Activated T-cell treated with anti-CD3 and anti-CD28 coated beads, Interleukin-2, amount 50 U/mL, for 24 hours (primary cell): ENCODE measurements at places on chromosomes 4 and X.
A peak's percentile ranks its signal among the peaks of the same experiment; 100 is the strongest.

DNA sequence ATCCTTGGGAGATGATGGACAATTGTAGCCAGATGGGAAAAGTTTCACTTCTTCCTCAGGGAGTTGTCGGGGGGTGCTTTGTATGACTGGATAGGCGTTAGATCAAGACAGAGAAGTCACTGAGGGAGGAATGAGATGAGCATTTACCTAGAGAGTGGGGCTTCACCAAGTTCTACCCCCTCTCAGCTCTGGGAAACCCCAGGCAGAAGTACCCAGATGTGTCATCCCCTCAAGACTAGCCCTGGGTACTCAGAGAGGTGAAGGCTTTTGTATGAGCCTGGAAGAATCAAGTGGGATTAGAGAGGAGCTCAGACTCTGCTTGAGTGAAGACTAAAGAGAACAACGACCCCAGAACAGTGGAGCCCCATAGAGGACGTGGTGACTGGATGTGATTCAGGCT lies 1.9 kb downstream of the MAGEB1 start:
- no peak for DNase-seq
- no peak overlapping the region for H3K27ac ChIP-seq
- H3K4me3 ChIP-seq: no peak overlapping the region

GRCh38 chr4:135184715-135185114 lies 983.1 kb upstream of the PABPC4L start:
- no peaks in the 10 kb centered on the region for H3K27me3 ChIP-seq
- no peaks in the 10 kb centered on the region for H3K4me1 ChIP-seq
- H3K36me3 ChIP-seq: no peaks in the 10 kb centered on the region

DNA sequence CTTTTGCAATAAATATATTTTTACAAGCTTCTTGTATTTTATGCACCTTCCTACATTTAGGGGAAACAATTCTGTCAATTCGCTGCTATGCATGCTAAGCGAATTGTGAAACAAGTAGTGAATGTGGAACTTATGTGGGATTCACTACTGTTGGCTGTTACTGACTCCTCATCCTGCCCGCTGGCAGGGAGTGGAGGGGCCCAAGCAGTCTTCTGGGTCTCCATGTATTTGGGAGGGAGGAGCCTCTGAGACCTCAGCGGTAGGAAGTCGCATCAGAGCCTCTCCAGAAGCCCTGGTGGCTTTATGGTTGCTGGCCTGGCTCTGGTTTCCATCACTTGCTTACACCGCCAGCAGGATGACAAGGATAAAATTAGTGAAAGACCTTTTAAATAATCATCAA lies 3.7 kb upstream of the SETD7 start:
- H3K27ac ChIP-seq: no peak overlapping the region
- H3K4me3 ChIP-seq: no peak overlapping the region
- peaks cover 43% of the 10 kb centered on the region for H3K4me1 ChIP-seq
- H3K27me3 ChIP-seq: peaks cover 13% of the 10 kb centered on the region

- DNase-seq: no peak
- no peaks in the 10 kb centered on the region for H3K4me1 ChIP-seq
- no peaks in the 10 kb centered on the region for H3K36me3 ChIP-seq
- no peak overlapping the region for H3K4me3 ChIP-seq
- H3K27me3 ChIP-seq: no peaks in the 10 kb centered on the region
- H3K27ac ChIP-seq: no peak overlapping the region
These were observed 49.6 kb upstream of the RPA4 start for GRCh38 chrX:96834137-96834536.

GRCh38 chr4:1402516-1403091 lies 3.6 kb downstream of the NKX1-1 start:
- H3K27me3 ChIP-seq: peaks cover 49% of the 10 kb centered on the region
- DNase-seq: peak; percentile 34
- peaks cover 9% of the 10 kb centered on the region for H3K4me1 ChIP-seq
- no peaks in the 10 kb centered on the region for H3K36me3 ChIP-seq
- no peak overlapping the region for H3K4me3 ChIP-seq

- peaks cover 16% of the 10 kb centered on the region for H3K4me1 ChIP-seq
- no peak for DNase-seq
- H3K27me3 ChIP-seq: peaks cover 23% of the 10 kb centered on the region
- H3K36me3 ChIP-seq: no peaks in the 10 kb centered on the region
- H3K4me3 ChIP-seq: peak overlapping the region; percentile 31
These were observed 40.0 kb downstream of the C4orf51 start for GRCh38 chr4:145719752-145720624.

DNA sequence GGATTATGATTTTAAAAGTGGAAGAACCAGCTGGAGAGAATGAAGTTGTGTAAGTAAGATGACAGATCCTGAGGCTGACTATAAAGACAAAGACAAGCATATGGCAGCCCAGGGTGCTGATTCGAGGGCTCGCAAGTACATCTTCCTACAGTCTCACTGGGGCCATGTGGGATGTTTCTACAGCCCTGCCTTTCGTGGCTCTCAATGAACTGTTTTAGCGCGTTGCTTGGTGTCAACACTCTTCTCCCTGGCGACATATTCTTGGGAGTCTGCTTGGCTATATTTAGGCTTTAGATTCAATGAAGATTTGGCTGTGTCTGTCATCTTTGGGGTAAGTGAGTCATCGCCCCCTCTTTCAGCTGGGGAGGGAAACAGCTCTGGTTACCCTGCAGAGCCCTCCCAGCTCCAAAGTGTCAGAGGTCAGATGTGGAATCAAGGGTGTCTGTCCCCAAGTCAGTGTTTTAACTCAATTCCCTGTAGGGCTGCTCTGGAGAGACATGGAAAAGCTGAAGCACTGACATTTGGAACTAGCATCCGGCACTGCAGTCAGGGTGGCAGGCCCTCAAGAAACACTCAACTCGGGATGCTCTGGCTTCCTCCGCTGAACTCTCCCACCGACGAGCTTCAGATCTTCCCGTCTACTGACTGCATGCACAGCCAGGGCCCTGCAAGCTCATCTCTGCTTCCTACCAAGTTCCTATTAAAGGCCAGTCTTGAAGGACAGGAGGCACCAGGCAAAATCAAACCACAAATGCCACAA lies 65.7 kb downstream of the GATB start:
- H3K27me3 ChIP-seq: no peaks in the 10 kb centered on the region
- no peak overlapping the region for H3K4me3 ChIP-seq
- H3K27ac ChIP-seq: no peak overlapping the region
- no peak for DNase-seq

GRCh38 chr4:176268963-176269362 lies at the start of gene ASB5:
Gene ASB5 (minus strand): TSS chr4:176269222. CDS start chr4:176269108, 114 bp downstream.
- H3K4me1 ChIP-seq: no peaks in the 10 kb centered on the region
- peaks cover 12% of the 10 kb centered on the region for H3K27me3 ChIP-seq
- no peaks in the 10 kb centered on the region for H3K36me3 ChIP-seq
- H3K4me3 ChIP-seq: no peak within 1 kb of the TSS
- no peak for DNase-seq
- H3K27ac ChIP-seq: no peak within 1 kb of the TSS

GRCh38 chr4:30396772-30397475 lies 323.2 kb upstream of the PCDH7 start:
- no peak overlapping the region for H3K4me3 ChIP-seq
- no peaks in the 10 kb centered on the region for H3K36me3 ChIP-seq
- H3K27ac ChIP-seq: no peak overlapping the region
- no peak for DNase-seq
- H3K4me1 ChIP-seq: no peaks in the 10 kb centered on the region
- H3K27me3 ChIP-seq: no peaks in the 10 kb centered on the region

DNA sequence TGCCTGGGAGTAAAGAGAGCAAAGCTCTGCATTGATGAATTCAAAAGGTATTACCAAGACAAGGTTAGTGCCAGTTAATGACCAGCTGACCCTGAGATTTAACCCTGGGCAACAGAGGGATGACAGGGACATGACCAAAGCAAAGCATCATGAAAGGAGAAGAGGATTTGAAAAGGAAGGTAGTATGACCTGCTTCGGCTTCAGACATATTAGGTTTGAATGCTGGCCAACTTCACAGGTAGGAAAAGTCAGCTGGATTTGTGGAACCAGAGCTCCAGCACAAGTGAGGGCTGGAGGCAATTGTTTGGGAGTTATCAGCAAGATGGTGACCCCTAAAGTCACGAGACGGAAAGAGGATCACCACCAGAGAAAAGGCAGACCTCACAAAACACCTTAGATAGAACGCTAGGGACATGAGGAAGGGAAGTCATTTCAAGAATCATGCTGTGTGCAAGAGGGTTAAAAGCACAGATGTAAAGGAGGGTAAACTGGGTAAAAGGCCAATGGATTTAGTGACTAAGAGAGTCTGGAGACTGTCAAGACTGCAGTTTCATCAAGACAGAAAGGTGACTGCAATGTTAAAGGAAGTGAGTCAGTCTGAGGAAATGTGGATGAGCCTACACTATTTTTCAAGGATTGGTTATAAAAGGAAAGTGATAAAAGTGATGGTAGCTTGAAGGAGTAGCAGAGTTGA lies 45.6 kb downstream of the SH3RF1 start:
- no peak overlapping the region for H3K27ac ChIP-seq
- no peaks in the 10 kb centered on the region for H3K36me3 ChIP-seq
- H3K4me3 ChIP-seq: no peak overlapping the region
- H3K4me1 ChIP-seq: no peaks in the 10 kb centered on the region
- peaks cover 7% of the 10 kb centered on the region for H3K27me3 ChIP-seq
- no peak for DNase-seq

GRCh38 chr4:17068891-17069290 lies 170.4 kb upstream of the LDB2 start:
- no peaks in the 10 kb centered on the region for H3K36me3 ChIP-seq
- no peak for DNase-seq
- H3K4me1 ChIP-seq: no peaks in the 10 kb centered on the region
- no peak overlapping the region for H3K4me3 ChIP-seq
- no peaks in the 10 kb centered on the region for H3K27me3 ChIP-seq

GRCh38 chr4:2925496-2925895 lies 37.7 kb downstream of the NOP14 start:
- no peaks in the 10 kb centered on the region for H3K27me3 ChIP-seq
- peak; percentile 16 for DNase-seq
- H3K4me3 ChIP-seq: no peak overlapping the region
- H3K4me1 ChIP-seq: peaks cover 33% of the 10 kb centered on the region

- H3K4me3 ChIP-seq: peak overlapping the region; percentile 83
- no peak for DNase-seq
- H3K27ac ChIP-seq: peak overlapping the region; percentile 86
- H3K36me3 ChIP-seq: peaks cover 5% of the 10 kb centered on the region
- peaks cover 20% of the 10 kb centered on the region for H3K4me1 ChIP-seq
These were observed 13.4 kb upstream of the ETDC start for GRCh38 chrX:135295944-135296305.

DNA sequence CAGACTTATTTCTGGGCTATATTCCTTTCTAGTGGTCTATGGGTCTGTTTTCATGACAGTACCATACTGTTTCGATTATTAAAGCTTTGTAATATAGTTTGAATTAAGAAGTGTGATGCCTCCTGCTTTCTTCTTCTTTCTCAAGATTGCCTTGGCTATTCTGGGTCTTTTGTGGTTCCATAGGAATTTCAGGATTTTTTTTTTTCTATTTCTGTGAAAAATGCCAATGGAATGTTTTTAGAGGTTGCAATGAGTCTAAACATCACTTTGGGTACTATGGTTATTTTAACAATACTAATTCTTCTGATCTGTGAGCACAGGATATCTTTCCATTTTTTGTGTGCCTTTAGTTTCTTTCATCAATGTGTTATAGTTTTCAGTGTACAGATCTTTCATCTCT lies 204.3 kb upstream of the HCCS start:
- H3K27ac ChIP-seq: no peak overlapping the region
- no peaks in the 10 kb centered on the region for H3K27me3 ChIP-seq
- no peak overlapping the region for H3K4me3 ChIP-seq
- H3K4me1 ChIP-seq: no peaks in the 10 kb centered on the region
- no peaks in the 10 kb centered on the region for H3K36me3 ChIP-seq

DNA sequence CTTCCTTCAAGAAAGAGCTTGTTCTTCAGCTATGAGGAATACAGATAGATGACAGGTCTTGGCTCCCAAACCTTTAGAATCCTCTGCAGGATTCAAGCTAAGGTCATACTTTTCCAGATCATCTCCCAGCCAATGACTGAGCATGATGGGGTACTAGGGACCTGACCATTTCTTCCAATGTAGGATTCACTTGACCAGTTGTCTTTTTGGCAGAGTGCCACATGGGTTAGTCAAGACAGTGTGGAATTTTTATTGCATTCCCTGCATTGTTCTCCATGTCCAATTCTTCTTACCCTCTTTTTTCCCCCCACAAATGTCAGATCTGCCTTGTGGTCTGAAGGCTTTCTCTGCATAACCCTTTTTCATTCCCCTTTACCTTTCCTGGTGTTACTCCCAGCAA lies 99.5 kb downstream of the CCSER1 start:
- H3K4me1 ChIP-seq: no peaks in the 10 kb centered on the region
- no peak for DNase-seq
- no peak overlapping the region for H3K4me3 ChIP-seq
- no peaks in the 10 kb centered on the region for H3K27me3 ChIP-seq
- H3K27ac ChIP-seq: no peak overlapping the region
- no peaks in the 10 kb centered on the region for H3K36me3 ChIP-seq

DNA sequence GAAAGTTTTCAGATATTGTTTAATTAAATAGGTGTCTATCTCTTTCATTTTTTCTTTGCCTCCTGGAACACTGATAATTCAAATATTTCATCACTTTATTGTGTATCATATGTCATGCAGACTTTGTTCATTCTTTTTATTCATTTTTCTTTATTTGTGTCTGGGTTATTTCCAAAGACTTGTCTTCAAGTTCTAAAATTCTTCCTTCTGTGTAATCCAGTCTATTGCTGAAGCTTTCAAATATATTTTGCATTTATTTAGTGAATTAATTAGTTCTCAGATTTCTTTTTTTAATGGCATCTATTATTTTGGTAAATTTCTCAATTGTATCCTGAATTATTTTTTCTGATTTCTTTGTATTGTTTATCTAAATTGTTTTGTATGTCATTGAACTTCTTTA lies 70.1 kb downstream of the ZNF330 start:
- no peaks in the 10 kb centered on the region for H3K4me1 ChIP-seq
- no peaks in the 10 kb centered on the region for H3K36me3 ChIP-seq
- H3K4me3 ChIP-seq: no peak overlapping the region
- DNase-seq: no peak
- H3K27me3 ChIP-seq: peaks cover 38% of the 10 kb centered on the region
- no peak overlapping the region for H3K27ac ChIP-seq

- no peaks in the 10 kb centered on the region for H3K27me3 ChIP-seq
These were observed 7.8 kb downstream of the TIGD2 start for GRCh38 chr4:89119166-89119565.

GRCh38 chr4:336099-336892 lies 1.3 kb upstream of the ZNF141 start:
- peaks cover 33% of the 10 kb centered on the region for H3K4me1 ChIP-seq
- H3K27me3 ChIP-seq: no peaks in the 10 kb centered on the region
- peaks cover 59% of the 10 kb centered on the region for H3K36me3 ChIP-seq
- H3K27ac ChIP-seq: peak overlapping the region; percentile 60

DNA sequence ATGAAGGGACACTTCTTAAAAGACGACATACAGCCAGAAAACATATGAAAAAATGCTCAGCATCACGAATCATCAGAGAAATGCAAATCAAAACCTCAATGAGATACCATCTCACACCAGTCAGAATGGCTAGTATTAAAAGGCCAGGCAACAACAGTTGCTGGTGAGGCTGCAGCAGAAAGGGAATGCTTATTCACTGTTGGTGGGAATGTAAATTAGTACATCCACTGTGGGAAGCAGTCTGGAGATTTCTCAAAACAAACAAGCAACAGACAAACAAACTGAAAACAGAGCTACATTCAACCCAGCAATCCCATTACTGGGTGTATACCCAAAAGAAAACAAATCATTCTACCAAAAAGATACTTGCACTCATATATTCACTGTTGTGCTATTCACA lies 197.9 kb downstream of the EVC2 start:
- DNase-seq: no peak
- no peaks in the 10 kb centered on the region for H3K27me3 ChIP-seq
- H3K27ac ChIP-seq: no peak overlapping the region
- H3K4me1 ChIP-seq: no peaks in the 10 kb centered on the region
- H3K36me3 ChIP-seq: no peaks in the 10 kb centered on the region

- H3K27me3 ChIP-seq: no peaks in the 10 kb centered on the region
- H3K27ac ChIP-seq: no peak overlapping the region
- H3K4me3 ChIP-seq: no peak overlapping the region
- no peaks in the 10 kb centered on the region for H3K4me1 ChIP-seq
- DNase-seq: no peak
- no peaks in the 10 kb centered on the region for H3K36me3 ChIP-seq
These were observed 41.6 kb downstream of the EVC start for GRCh38 chr4:5752376-5753184.
